ENCODE measurements at places on chromosomes 1 and 21.

- no peak for DNase-seq
These were observed 977.9 kb downstream of the BRINP3 start for GRCh38 chr1:189499736-189500135.

GRCh38 chr1:37151789-37152188 is 117.5 kb upstream of the GRIK3 start:
- DNase-seq: no peak

DNA sequence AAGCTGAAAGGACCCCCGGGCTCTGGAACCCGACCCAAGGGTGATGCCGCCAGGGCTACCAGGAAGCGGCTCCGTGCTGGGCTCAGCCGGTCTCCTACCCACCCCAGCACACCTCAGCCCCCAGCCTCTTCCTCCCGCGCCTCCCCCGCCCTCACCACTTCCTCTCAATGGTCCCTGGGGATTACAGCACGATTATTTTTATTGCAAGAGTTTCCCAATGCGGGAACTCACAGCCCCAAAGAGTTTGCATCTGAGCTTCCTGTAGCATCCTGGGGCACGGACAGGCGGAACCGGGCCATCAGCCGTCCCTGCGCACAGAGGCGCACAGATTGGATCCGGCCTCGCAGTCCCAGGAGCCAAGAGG is 8.7 kb upstream of the SLX9 start:
- DNase-seq: peak; percentile 71

GRCh38 chr1:26853156-26853555 is 9.8 kb upstream of the SFN start:
- peak; percentile 80 for DNase-seq

DNA sequence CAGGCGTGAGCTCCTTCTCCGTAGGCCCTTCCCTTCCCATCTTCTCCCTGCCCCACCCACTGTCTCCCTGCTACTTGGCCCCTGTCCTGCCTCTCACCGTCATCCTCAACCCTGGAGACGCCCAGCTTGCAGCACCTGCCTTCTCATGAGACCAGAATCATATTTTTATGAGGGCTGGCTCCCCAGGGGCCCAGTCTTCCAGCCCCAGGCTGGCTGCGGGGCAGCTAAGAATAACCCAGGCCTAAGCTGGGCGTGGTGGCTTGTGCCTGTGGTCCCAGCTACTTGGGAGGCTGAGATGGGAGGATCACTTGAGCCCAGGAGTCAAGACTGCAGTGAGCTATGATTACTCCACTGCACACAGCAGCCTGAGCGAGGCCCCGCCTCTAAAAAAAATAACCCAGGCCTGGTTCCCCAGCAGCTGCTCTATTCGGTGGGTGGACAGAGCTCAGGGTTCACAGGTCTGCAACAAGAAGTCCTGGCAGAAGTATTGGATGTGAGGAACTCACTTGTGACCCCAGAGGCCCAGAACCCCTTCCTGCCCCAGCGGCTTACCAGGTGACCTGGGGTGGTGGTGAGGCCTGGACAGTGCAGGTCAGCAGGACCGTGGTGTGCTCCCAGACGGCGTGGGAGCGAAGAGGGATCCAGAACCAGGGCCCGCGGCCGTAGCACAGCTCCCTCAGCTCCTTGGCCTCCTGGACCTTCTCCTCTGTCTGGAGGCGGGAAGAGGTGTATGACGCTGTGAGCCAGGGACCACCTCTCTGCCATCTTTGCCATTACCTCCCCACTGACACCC is 6.4 kb downstream of the MYOM3 start:
- no peak for DNase-seq

DNA sequence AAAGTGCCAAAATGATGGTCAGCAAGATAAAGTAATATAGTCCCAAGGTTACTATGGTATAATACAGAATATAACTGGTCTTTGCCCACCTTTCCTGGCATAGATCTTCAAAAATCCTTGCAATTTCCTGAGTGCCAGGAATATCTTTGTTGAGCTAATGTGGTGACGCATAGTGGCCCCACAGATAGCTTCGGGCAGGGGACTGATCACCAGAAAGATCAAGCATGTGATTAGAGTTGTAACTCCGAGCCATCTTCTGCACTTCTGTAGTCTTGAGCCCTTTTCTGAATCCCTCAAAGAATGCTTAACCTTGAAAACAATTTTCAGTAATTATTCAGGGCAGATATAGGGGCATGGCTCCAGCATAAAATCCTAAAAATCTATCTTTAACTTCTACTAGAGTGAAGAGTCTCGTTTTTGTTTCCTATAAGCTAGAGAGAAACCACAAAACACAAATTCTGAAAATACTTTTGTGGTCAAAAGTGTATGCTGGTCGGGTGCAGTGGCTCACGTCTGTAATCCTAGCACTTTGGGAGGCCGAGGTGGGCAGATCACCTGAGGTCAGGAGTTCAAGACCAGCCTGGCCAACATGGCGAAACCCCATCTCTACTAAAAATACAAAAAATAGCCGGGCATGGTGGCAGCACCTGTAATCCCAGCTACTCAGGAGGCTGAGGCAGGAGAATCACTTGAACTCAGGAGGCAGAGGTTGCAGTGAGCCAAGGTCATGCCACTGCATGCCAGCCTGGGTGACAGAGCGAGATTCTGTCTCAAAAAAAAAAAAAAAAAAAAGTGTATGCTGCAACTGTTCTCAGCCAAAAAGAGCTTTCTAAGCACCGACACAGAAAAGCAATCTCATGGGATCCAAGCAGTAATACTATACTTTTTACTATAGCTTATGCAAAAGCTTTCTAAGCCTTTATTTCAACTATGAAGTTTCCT is 62.8 kb downstream of the NVL start:
- DNase-seq: no peak

DNA sequence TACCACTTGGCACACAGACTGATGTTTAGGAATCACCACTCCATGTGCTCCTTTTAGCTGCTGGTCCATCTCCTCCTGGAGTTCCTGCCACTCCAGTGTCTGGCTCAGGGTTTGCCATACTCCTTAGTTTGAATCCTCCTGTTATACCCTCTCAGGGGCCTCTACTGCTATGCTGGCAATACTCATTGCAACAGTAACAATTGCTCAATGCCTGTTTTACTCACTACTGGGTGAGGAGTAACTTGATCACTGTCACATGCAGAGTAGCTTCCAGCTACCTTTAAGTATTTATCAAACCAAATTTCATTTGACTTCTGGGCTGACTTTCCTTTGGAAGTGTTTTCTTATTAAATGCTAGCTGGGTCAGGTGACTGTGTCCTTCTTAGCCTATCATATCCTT is 107.2 kb upstream of the WLS start:
- no peak for DNase-seq

GRCh38 chr21:15095326-15095725 is 30.5 kb upstream of the NRIP1 start:
- no peak for DNase-seq

DNA sequence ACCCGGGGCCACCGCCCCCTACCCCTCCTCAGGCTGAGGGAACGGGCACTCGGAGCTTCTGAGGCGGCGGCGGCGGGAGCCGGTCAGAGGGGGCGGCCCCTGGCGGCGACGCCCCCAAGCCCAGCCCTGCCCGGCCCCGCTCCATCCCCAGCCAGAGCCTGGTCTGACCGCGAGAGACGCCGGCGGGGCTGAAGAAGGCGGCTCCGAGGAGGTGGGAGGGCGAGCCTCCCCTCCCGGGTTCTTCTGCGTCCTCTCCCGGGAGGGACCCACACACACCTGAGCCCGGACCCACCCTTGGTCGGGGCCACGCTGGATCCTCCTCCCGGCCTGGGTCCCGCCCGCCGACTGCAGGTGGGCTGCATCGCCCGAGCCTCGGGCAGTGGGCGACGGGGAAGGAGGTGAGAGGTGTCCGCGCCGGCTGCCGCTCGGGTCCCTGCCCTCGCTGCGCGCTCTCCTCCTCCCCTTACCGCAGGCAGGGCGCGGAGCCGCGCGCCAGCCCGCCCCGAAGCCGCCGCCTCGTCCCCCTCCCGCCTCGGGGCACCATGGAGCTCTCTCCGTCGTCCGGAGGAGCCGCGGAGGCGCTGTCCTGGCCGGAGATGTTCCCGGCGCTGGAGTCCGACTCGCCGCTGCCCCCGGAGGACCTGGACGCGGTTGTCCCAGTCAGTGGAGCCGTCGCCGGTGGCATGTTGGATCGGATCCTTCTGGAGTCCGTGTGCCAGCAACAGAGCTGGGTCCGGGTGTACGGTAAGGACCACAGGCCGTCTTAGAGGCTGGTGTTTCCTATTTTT is at the start of gene RASAL2:
TSS of gene RASAL2 (plus strand) at position 154 of the 788 bp plus-strand sequence. CDS start at position 543, 389 bp downstream.
- DNase-seq: peak; percentile 80

GRCh38 chr1:224435318-224435763 is 744 bp upstream of the WDR26 start:
- DNase-seq: peak; percentile 60
